Esophagus (tissue), 2 donors: ENCODE measurements at places on chromosomes 4 and X. TPM values are rescaled to one million over a fixed set of nuclear protein-coding genes. Genes with fewer than 3 reads are reported as not detected.

BEX4 gene
- 41.4 TPM for polyA plus RNA-seq

CPLX1 gene
- polyA plus RNA-seq: 2.8 TPM

PLXNB3 gene
- 12.4 TPM for polyA plus RNA-seq

CORIN gene
- 0.28 TPM for polyA plus RNA-seq

UGT2A1 gene
- 0.01 TPM for polyA plus RNA-seq

AKAP14 gene
- polyA plus RNA-seq: not detected

SSX4B gene
- polyA plus RNA-seq: not detected

DNAAF6 gene
- polyA plus RNA-seq: not detected

CLIC2 gene
- 2.8 TPM for polyA plus RNA-seq

NAA11 gene
- not detected for polyA plus RNA-seq

P2RY4 gene
- 0.06 TPM for polyA plus RNA-seq

DCLK2 gene
- polyA plus RNA-seq: 0.74 TPM

FAM184B gene
- polyA plus RNA-seq: 0.07 TPM

VGLL1 gene
- polyA plus RNA-seq: 0.76 TPM

PABPC5 gene
- 0.19 TPM for polyA plus RNA-seq

CCDC158 gene
- 0.02 TPM for polyA plus RNA-seq

FGA gene
- polyA plus RNA-seq: not detected
